ENCODE measurements at places on chromosomes 2 and 18.

- no peak for DNase-seq
These were observed 107.1 kb downstream of the GLI2 start for GRCh38 chr2:120842456-120843439.

GRCh38 chr18:76460482-76460881, 34.6 kb downstream of the ZNF516 start:
- DNase-seq, result no peak

DNA sequence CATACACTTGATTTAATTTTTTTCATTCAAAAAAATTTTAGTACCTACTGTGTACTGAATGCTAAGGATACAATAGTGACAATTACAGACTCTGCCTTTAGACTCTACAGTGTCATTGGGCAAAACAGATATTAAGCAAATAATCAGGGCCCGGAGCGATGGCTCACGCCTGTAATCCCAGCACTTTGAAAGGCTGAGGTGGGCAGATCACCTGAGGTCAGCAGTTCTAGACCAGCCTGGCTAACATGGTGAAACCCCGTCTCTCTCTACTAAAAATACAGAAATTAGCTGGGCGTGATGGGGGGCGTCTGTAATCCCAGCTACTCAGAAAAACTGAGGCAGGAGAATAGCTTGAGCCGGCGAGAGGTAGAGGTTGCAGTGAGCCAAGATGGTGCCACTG, 1.4 kb downstream of the UBXN2A start:
- DNase-seq, result no peak

DNA sequence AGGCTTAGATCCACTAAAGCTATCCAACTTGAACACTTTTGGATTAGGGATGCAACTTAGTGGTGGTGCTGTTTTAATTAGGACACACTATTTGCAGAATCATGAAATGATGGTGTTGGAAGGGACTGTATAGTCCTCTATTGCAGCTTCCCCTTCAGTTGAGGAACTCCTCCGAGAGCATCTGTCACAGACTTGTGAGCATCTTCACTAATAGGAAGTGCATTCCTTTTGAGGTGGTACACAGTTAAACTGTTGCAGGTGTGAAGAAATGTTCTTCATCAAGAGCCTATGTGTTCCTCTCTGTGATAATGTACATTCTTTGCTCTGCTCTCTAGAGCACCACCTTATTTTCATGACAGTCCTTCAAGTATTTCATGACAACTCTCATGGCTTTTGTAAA, 197.4 kb downstream of the CAMKMT start:
- DNase-seq, result no peak

- no peak for DNase-seq
These were observed 160.8 kb upstream of the MAPRE2 start for GRCh38 chr18:34880403-34880802.

DNA sequence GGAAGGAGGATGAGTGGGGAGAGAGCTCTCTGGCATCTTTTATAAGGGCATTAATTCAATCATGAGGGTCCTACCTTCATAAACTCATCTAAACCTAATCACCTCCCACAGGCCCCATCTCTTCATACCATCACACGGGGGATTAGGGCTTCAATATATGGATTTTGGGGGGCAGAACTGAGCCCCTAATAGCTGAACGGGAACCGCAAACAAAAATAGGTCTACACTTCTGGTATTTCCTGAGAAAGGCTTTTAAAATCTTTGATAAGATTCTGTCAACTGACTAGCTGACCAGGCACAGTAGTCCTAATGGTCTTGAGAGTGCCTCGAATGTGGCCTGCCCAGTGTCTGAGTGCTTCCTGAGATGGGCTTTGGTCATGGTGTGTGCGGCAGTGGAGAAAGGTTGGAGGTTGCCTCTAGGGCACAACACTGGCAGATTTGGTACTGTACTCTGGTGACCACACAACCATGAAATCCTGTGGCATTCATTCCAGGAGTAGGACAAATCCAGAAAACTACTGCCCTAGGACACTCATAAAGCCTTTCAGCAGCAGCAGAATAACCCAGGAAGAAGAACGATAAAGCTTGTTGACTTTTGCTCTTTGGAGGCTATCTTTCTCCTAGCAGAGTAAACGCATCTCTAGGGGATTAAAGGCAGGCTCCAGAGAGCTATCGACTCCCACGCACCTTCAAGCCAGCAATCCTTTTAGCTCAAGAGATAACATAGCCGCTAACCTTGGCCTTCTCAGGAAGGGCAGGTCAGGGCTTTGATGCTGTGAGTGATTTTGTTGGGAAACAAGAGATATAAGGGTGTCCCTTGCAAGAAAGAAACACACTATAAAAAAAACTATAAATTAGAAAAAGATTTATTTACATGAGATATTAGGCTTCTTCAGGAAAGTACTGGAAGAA, 12.3 kb upstream of the APOB start:
- DNase-seq, result no peak

DNA sequence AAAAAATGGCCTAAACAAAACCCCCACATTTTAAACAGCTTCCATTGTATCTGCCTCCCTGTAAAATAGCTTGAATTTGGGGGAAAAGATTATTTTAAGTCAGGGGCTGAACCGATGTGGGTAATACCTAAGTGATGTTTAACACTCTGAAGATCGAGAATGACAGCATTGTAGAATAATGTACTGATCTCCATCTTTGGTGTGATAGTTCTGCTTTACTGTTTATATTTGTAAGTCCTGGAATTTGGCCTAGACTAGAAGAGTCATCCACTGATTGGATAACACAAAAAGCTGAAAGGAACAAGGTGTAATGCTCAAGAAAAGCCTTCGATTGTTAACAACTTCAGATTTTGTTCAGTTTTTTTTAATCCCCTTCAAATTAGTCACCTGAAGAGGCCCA, 53.8 kb upstream of the CCDC68 start:
- no peak for DNase-seq

Measured in CD4-positive, alpha-beta T cell treated with Interleukin-21 for 1 hour (primary cell).